ENCODE measurements at places on chromosomes 7 and 10. TPM values are rescaled to one million over a fixed set of nuclear protein-coding genes. Genes with fewer than 3 reads are reported as not detected.

- H3K27me3 ChIP-seq, result no peaks in the 10 kb centered on the region
- no peak overlapping the region for H3K4me3 ChIP-seq
- no peak for DNase-seq
- H3K4me1 ChIP-seq, result no peaks in the 10 kb centered on the region
Measured at GRCh38 chr7:156111-157007, 36.0 kb upstream of the FAM20C start.

MYO1G gene
- total RNA-seq, result 2.6 TPM

CTAGE15 gene
- 0.22 TPM for total RNA-seq

GRCh38 chr10:87054373-87055295 is 34.5 kb downstream of the FAM25A start:
- DNase-seq, result no peak
- H3K4me3 ChIP-seq, result no peak overlapping the region
- H3K27me3 ChIP-seq, result no peaks in the 10 kb centered on the region
- no peaks in the 10 kb centered on the region for H3K4me1 ChIP-seq

DNA sequence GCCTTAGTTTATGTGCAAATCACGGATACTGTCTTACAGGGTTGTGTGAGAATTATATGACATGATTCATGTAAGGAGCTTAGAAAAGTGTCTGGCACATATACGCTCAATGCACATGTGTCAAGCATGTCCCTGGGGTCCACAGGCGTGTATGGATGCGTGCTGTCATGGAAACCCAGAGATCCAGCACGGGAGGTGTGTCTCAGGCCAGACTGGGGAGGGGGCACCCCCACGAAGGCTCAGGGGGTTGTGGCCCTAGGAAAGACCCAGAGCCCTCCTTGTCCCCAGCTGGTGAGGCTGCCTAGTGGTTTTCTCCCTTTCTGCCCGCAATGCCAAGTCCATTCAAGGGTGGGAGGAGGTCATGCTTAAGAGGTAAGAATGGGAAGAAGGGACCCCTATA is 9.1 kb downstream of the BTBD16 start:
- H3K4me3 ChIP-seq, result no peak overlapping the region
- no peaks in the 10 kb centered on the region for H3K4me1 ChIP-seq
- no peak overlapping the region for H3K27ac ChIP-seq
- no peak for DNase-seq

DNA sequence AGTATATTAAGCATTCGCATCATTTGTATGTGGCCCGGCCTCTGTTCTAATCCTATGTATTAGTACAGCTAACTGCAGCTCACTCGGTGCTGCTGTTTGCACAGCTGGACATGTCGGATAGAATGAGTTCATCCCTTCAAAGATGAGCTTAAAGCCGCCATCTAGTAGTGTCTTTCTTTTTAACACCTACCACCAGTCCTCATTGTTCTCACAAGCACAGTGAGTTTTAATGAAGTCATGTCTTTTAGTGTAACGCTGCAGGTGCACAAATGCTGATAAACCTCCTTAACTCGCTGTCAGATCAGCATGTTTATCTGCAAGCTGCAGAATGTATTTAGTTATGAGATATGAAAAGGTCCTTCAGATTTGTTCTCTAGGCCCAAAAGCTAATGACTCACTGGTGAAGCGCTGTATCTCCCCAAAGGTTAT is 247.5 kb downstream of the MTERF1 start:
- H3K4me3 ChIP-seq, result no peak overlapping the region
- H3K27ac ChIP-seq, result no peak overlapping the region
- H3K4me1 ChIP-seq, result no peaks in the 10 kb centered on the region

NKX1-2 gene
- total RNA-seq, result not detected

- no peaks in the 10 kb centered on the region for H3K27me3 ChIP-seq
- no peak overlapping the region for H3K27ac ChIP-seq
- H3K36me3 ChIP-seq, result peaks cover 40% of the 10 kb centered on the region
- no peak overlapping the region for H3K4me3 ChIP-seq
- H3K4me1 ChIP-seq, result no peaks in the 10 kb centered on the region
Measured at GRCh38 chr7:151130741-151131157, 36.7 kb downstream of the GBX1 start.

DNA sequence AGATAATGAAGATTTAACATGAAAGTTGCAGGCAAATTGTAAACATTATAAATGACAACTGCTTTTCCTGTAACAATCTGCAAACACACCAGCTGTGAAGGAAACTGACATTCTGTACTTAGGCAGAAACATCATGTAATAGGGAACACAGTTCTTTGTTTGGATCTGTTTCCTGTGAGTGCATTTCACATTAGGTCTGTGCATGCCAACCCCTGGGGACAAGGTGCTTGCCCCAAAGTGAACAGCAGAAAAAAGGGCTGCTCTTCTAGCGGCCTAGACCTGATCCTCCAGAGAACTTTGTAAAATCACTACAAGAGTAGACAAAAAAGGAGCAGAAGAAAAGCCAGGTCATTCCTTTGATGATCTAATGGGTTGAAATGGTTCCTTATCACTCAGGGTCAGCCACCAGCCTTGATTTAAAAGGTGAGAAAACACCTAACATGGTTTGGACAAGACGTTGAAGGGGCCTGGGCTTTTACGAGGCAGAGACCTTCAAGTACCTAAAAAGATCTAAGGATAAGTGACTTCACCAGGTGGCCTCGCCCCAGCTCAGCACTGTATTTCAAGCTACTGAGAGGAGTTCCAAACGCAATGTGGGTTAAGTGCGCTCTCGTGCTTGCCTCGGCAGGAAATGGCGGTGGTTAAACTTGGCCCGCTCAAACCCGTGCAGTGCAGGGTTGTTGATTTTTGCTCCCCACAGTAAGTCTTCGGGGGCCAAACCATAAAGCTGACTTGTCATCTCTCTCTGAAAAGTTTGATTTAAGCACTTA is 249.7 kb downstream of the CREB5 start:
- no peaks in the 10 kb centered on the region for H3K27me3 ChIP-seq
- no peak overlapping the region for H3K4me3 ChIP-seq
- H3K4me1 ChIP-seq, result no peaks in the 10 kb centered on the region
- H3K27ac ChIP-seq, result no peak overlapping the region
- no peaks in the 10 kb centered on the region for H3K36me3 ChIP-seq

GRCh38 chr7:17408245-17408903 is 109.9 kb downstream of the AHR start:
- H3K27me3 ChIP-seq, result no peaks in the 10 kb centered on the region
- H3K4me1 ChIP-seq, result peaks cover 44% of the 10 kb centered on the region
- H3K4me3 ChIP-seq, result no peak overlapping the region
- peak overlapping the region; percentile 67 for H3K27ac ChIP-seq
- DNase-seq, result peak; percentile 83
- no peaks in the 10 kb centered on the region for H3K36me3 ChIP-seq

DNA sequence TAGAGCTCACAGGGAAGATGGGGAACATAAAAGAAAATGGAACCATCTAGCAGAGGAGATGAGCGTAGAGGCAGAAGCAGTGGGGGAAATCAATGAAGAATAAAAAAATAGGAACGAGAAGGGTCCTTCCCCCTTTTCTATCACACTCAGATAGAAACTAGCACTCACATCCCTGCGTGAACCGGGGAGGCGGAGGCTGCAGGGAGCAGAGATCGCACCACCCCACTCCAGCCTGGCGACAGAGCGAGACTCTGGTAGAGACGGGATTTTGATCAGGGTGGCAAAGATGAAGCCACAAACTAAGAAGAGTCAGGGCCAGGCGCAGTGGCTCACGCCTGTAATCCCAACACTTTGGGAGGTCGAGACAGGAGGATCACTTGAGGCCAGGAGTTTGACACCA is 64.7 kb upstream of the ECHDC3 start:
- no peaks in the 10 kb centered on the region for H3K27me3 ChIP-seq
- no peak overlapping the region for H3K27ac ChIP-seq
- H3K4me3 ChIP-seq, result no peak overlapping the region
- H3K4me1 ChIP-seq, result no peaks in the 10 kb centered on the region
- no peaks in the 10 kb centered on the region for H3K36me3 ChIP-seq

C10orf67 gene
- total RNA-seq, result not detected

- no peaks in the 10 kb centered on the region for H3K36me3 ChIP-seq
- H3K27ac ChIP-seq, result peak overlapping the region; percentile 59
- H3K4me1 ChIP-seq, result no peaks in the 10 kb centered on the region
- peak overlapping the region; percentile 88 for H3K4me3 ChIP-seq
- no peaks in the 10 kb centered on the region for H3K27me3 ChIP-seq
Measured at GRCh38 chr7:112938863-112939573, 147.6 kb downstream of the GPR85 start.

- H3K27ac ChIP-seq, result no peak overlapping the region
- no peaks in the 10 kb centered on the region for H3K36me3 ChIP-seq
- no peak overlapping the region for H3K4me3 ChIP-seq
- no peak for DNase-seq
- H3K4me1 ChIP-seq, result no peaks in the 10 kb centered on the region
Measured at GRCh38 chr7:92953657-92954056, 117.3 kb upstream of the CDK6 start.

GIMAP7 gene
- total RNA-seq, result 2.6 TPM

DNA sequence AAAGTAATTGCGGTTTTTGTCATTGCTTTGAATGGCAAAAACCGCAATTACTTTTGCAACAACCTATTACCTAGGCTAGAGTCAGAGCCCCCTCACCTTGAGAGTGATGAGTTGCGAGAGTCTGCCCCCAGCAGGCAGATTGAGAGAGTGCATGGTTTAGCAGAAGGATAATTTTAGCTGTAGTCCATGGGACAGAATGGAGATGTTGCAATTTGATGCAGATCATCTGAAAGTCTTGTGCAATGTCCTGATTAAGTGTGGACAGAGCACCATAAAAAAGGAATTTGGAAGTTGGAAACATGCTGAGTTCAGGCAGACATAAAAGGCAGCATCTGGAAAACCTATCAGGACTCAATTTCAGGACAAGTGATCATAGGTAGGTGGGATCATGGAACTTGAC is 48.7 kb downstream of the GPR141 start:
- no peaks in the 10 kb centered on the region for H3K36me3 ChIP-seq
- no peak overlapping the region for H3K27ac ChIP-seq
- no peak overlapping the region for H3K4me3 ChIP-seq
- no peaks in the 10 kb centered on the region for H3K4me1 ChIP-seq

GRCh38 chr7:92588561-92588960 is 1.6 kb downstream of the FAM133B start:
- no peak overlapping the region for H3K27ac ChIP-seq
- no peaks in the 10 kb centered on the region for H3K27me3 ChIP-seq
- H3K36me3 ChIP-seq, result no peaks in the 10 kb centered on the region

DNA sequence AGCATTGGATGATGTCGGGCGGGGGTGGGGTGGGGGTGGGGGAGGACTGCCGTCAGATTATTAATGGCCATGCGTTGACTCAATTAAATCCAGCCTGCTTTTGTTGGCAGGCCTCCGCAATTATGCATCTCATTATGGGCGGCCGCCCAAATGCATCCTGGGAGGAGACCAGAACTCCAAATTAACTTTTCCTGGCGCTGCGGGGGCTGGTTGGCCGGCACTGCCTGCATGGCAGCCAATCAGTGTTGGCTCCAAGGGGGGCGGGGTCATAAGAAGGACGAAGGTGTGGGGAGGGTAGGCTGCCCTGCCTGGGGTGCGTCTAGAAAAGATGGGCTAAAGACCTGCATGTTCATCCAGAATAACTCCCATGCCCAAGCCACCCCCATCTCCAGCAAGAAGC is 83.9 kb upstream of the PAX2 start:
- H3K27ac ChIP-seq, result no peak overlapping the region
- no peak overlapping the region for H3K4me3 ChIP-seq
- no peak for DNase-seq
- no peaks in the 10 kb centered on the region for H3K4me1 ChIP-seq
- H3K27me3 ChIP-seq, result no peaks in the 10 kb centered on the region

DNA sequence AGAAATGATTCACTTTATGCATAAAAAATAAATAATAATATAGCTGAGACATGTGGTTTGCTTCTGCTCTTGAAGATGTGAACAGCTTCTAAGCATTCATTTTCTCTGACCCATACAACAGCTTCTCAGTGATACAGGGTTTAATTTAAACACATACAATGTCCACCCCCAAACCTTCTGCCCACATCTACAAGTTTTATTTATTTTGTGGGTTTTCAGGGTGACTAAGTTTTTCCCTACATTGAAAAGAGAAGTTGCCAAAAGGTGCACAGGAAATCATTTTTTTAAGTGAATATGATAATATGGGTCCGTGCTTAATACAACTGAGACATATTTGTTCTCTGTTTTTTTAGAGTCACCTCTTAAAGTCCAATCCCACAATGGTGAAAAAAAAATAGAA is 17.2 kb downstream of the INHBA start:
- no peak overlapping the region for H3K4me3 ChIP-seq
- no peaks in the 10 kb centered on the region for H3K4me1 ChIP-seq
- no peak overlapping the region for H3K27ac ChIP-seq
- H3K27me3 ChIP-seq, result no peaks in the 10 kb centered on the region

HMX3 gene
- not detected for total RNA-seq

LEP gene
- total RNA-seq, result not detected

- H3K4me3 ChIP-seq, result no peak overlapping the region
- H3K27ac ChIP-seq, result no peak overlapping the region
- H3K4me1 ChIP-seq, result no peaks in the 10 kb centered on the region
- no peak for DNase-seq
Measured at GRCh38 chr10:118449521-118449920, 107.4 kb upstream of the FAM204A start.

PPRC1 gene
- total RNA-seq, result 18.2 TPM

DNA sequence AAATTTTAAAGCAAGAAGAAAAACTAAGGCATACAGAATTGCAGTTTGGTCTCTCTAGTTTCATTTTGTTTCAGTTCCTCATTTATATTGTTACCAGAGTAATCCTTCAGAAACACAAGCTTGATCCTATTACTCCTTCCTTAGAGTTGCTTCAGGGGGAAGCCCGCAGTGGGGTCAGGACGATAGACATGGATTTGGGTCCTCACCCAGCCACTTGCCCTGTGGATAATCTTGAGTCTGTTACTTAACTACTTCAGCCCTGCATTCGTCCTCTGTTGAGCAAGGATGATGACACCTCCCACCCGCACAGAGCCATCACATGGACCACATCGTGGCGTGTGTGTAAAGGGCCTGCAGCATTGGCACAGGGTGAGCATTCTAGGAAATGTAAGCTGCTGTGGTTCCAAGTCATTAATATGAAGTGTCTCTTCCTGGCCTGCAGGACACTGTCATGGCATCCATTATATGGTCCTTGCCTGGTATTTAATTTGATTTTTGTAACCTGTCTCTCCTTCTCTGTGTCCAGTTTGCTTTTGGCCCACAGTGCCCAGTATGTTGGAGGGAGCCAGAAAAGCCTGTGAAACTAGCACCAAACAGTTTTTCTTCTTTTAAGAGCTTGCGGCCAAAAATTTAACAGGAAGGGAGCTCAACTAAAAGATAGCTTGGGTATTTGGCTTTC is 111.2 kb downstream of the EEPD1 start:
- DNase-seq, result no peak
- no peaks in the 10 kb centered on the region for H3K27me3 ChIP-seq
- no peak overlapping the region for H3K4me3 ChIP-seq
- no peaks in the 10 kb centered on the region for H3K36me3 ChIP-seq

SPDYE9 gene
- not detected for total RNA-seq

Measured in right lobe of liver (tissue), 6 donors.